Common myeloid progenitor, CD34-positive (primary cell): ENCODE measurements at places on chromosomes 13 and 19.

DNA sequence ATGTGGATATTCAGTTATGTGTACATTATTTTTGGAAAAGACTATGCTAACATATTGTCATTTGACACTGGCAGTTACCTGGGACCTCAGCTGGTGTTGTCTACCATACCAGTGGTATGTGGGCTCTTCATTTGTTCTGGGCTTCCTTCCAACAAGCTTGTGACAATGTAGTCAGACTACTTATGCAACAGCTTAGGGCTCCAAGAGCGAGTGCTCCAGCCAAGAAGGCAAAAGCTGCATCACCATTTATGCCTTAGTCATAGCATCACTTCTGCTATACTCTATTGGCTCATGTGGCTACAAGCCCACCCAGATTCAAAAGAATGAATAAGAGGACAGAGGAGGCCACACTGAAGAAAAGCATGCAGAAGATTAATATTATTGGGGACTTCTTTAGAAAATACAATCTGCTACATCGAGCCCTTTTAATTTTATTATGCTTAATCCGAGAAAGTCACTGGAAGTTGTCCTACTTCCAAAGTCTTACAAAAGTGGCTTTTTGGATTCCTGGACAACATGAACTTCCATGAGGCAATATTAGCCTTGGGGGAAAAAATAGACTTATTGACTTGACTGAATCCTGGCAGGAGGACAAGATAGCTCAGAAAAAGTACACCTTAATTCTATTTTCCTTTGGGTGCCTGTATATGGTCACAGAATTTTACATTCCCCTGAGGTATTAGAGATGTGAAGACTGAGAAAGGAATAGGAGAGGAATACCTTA lies 529.4 kb upstream of the HTR2A start:
- no peak for DNase-seq

DNA sequence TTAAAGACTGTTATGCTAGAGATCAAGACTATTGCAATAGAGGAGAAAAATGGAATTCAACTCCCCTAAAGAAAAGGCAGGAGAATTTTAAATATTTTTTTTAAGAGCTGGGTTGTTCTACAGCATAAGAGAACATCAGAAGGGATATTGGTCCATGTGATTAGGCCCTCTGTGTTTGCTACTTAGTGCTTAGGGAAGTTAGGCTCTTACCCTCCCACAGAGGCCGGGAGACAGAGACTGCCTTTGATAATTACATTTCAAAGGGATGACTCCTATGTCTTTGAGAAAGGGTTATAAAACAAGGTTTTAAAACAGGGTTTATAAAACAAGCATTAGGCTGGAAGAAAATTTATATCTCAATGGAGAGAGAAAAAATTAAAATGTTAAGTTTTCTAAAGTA lies 1248.1 kb upstream of the PCDH20 start:
- DNase-seq: no peak

DNA sequence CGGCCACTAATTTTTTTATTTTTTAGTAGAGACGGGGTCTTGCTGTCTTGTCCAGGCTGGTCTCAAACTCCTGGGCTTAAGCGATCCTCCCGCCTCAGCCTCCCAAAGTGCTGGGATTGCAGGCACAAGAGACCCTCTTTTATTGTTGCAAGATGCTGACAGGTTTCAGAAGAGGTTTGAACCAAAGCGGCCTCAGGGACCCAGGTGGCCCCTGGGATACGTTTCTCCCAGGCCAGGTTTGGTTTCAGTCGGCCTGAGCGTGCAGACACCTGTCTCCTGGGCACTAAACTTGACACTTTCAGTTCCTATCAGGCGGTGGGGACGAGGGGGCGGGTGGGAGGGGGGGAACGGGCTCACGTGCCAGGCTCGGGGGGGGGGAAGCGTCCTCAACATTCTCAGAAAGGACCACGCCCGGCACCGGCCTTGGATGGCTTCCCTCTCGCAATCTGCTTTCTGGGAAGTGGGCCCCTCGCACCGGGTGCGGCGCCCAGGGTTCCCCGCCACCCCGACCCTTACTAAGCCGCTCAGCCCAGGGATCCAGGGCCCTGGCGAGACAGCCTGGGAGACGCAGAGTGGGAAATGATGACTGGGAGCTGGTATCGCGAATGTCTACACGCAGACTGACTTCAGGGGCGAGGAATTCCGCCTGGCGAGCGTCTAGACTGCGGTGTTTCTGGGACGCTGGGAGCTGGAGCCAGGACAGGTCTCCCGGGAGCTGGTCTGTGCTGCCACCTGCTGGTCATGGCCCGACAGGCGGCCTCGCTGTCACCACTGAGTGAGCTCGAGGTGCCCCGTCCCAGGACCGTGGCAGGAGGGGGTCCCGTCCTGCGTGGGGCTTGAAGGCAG lies 91.6 kb downstream of the GNG7 start:
- peak; percentile 71 for DNase-seq

DNA sequence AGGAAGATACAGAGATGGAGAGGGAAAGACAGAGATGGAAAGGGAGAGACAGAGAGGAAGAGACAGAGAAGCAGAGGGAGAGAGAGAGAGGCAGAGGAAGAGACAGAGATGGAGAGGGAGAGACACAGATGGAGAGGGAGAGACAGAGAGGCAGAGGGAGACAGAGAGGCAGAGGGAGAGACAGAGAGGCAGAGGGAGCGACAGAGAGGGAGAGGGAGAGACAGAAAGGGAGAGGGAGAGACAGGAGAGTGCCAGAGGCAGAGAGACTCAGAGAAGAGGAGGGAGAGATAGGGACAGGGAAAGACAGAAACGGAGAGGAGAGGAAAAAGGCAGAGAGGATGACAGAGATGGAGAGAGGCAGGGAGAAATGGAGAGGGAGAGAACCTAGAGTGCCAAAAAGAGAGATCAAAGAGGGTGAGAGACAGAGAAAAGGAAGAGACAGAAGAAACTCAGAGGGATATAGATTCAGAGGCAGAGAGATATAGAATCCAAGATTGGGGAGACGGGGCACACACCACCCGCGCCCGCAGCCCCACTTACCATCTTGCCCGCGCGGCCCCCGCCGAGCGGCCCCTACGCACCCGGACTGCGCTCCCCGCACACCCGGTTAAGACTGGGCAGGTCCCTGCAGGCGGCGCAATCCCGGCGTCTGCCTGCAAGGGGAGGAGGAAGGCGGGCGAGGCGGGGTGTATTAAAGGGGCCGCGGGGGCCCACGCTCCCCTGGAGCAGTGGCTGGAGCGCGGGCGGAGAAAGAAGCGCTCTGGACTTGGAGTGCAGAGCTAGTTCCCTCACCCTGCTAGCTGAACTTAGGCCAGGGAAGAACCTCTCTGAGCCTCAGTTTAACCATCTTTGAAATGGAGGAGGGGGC lies 10.7 kb downstream of the TM6SF2 start:
- no peak for DNase-seq

GRCh38 chr13:49629947-49630346 lies 1.6 kb downstream of the ARL11 start:
- no peak for DNase-seq

DNA sequence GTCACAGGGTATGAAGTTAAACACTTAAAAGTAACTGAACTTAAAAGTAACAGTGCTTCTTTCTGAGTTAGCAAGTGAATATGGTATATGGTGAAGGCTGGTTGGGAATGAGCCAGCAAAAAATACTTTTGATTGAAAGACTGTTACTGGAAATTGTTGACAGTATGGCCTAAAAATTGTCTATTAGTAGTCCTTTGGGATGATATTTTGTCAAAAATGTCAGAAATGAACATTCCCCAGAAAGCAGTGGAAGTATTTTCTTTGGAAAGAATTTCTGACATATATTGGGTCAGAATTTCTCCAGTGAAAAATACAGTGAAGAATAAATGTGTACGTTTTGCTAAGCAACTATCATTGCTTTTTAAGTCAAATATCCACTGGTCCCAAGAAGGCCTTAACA lies 860.5 kb downstream of the PCDH9 start:
- DNase-seq: no peak

DNA sequence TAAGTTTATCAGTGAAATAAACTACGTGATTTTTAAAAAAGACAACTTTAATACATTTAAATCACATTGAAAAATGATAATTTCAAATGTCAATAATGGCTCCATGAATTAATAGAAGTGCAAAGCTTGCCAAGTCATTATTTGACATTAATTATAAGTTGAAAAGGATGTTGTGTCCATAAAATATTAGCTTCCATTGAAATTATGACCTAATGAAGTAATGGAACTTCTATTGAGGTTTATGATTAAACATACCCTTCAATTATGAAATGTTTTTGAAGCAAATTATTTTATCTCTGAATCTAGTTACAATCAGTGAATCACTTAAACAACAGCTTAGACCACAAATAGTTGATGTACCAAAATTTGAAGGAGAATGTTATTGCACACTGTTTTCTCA lies 144.2 kb downstream of the SLITRK6 start:
- no peak for DNase-seq

GRCh38 chr13:21849323-21849722 lies 178.4 kb downstream of the FGF9 start:
- peak; percentile 67 for DNase-seq

GRCh38 chr13:99709134-99709533 lies 207.9 kb downstream of the TM9SF2 start:
- DNase-seq: no peak

- no peak for DNase-seq
Observed at GRCh38 chr19:39211731-39212374, 7.8 kb upstream of the SYCN start.

GRCh38 chr19:18796239-18796638 lies 5.1 kb upstream of the COMP start:
- no peak for DNase-seq

DNA sequence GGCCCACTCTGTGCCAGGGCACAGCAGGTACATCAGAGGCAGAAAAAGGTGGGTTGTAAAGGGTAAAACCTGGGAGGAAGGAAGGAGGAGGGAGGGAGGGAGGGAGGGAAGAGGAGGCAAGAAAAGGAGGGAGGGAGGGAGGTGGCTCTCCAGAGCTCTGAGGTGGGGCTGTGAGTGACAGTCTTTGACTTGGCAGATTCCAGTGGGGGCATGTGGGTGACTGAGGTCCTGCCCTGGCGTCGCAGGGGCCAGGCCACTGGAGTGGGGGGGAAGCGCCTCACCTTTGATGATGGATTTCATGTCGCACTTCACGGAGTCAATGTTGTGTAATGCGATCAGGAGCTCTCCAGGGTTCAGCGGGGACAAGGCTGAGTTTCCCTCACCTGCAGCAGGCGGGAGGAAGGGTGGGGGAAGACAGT lies 6.0 kb upstream of the RSPH6A start:
- DNase-seq: no peak

DNA sequence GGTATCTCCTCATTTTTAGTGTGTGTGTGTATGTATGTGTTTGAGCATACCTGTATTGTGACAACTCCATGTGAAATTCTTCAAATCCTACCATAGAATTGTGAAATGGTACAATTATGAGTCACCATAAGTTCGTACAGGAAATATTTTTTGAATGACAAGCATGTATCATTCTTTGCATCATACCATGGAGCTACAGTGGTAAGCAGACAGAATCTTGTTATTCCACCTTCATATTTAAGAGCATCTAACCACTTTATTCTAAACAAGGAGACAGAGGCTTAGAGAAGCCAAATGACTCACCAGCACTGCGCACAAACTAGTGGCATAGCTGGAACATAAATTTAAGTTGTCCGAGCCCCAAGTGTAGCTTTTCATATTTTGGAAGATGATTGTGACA lies 4.5 kb upstream of the EPSTI1 start:
- peak; percentile 15 for DNase-seq

DNA sequence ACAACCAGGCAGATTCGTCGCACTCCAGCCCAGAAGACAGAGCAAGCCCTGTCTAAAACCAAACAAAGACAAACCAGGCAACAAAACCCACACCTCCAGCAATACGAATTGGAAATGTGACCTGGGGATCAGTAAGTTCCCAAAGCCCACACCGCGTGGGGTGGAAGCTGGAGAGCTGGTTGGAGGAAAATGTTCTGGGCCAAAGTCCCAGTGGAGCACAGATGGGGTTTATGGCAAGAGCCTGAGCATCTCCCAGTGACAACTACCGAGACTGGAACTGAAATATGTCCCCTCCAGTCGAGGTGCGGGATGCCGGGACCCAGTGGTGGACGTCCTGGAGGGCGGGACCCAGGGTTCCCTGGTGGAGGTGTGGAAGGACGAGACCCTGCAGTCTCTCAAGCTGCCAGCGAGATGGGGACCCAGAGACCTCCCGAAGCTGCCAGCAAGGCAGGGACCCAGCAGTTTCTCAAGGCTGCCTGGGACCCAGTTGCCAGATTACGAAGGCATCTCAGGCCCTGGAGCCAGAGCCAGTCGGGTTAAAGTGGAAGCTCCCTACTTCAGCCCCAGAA lies 22.4 kb upstream of the CPAMD8 start:
- no peak for DNase-seq

GRCh38 chr13:114097212-114097892 lies 35.1 kb downstream of the RASA3 start:
- no peak for DNase-seq

DNA sequence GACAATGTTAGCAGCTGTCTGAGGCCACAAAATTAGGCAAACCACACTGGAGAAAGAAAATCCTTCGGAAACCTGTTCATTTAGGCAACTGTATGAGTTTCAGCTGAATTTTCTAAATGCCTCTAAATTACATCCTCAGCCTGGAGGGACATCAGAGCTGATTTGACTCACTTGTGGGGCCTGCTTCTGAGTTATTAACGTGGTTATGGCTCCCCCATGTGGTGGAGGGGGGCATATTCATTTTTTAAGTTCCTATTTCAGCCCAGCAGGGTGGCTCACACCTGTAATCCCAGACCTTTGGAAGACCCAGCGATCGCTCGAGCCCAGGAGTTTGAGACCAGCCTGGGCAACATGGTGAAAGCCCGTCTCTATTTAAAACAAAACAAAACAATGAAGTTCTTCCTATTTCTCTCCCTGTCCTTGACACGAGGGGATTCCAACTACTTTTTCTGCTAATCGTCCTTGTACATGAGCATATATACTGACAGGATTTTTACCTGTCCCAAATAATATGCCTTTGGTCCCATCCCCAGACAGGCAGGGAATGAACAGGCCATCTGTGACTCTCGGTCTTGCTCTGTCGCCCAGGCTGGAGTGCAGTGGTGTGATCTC lies 31.5 kb upstream of the HIF3A start:
- DNase-seq: peak; percentile 89

DNA sequence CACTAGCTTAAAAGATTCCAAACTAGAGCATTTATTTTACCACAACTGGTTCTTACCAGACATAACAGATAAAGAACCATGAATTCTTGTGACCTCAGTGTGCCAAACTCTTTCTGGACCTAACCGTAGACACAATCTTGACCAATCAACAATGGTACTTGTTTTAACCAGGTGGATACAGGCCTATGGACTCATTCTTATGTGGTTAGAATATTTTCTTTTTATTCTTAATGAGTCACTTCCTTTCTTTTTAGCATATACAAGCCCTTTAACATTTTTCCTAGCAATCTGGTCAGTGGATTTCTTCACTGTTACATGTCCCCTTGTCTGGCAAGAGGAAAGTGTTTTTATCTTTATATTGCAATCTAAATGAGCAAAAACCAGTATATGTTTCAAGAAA lies 792.1 kb upstream of the SPRY2 start:
- DNase-seq: no peak
